ENCODE measurements at places on chromosomes 3 and 15.

GRCh38 chr3:12342151-12342550 lies 53.3 kb downstream of the PPARG start:
- no peak for DNase-seq

DNA sequence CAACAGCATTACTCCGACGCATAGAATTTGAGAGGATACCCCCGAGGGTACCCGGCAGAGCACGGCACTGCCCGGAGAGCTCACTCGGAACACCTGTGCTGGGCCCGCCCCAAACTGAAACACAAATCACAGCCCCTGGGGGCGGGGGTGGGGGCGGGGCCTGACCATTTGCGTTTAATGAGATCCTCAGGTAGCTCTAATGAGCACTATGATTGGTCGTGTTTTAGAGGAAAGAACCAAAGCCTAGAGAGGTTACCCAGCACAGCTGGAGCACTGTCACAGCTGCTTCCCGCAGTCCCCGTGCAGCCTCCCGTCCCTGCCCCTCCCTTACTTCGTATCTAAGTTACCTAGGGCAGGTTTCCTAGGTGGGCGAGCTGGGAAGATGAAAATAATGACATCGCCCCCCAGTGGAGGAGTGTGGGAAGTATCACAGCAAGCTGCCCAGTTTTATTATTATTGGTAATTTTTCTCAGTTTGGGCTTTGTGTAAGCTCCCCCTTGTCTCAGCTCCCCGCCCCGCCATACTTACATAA lies 187.1 kb downstream of the PDE8A start:
- DNase-seq: peak; percentile 64

DNA sequence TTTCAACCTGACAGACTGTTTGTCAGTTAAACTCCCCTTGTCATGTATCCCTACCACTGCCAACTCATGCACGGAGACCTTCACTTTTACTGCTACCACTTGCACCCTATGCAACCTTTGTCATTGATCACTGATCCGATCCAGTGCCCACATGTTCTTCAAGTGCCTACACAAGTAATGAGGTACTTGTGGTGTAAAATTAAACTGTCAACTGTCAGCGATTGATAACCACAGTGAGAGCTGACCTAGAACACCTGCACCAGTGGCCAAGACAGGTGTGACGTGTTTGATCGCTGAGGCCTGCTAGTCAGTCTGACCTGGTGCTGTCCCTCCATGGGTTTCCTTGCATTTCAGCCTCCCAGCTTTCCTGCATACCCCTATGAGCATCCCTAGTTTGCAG lies 55.6 kb downstream of the MECOM start:
- peak; percentile 77 for DNase-seq

GRCh38 chr15:54836052-54836795 lies 360.5 kb downstream of the RSL24D1 start:
- no peak for DNase-seq

GRCh38 chr15:71730277-71731144 lies 79.8 kb upstream of the NR2E3 start:
- peak; percentile 40 for DNase-seq

DNA sequence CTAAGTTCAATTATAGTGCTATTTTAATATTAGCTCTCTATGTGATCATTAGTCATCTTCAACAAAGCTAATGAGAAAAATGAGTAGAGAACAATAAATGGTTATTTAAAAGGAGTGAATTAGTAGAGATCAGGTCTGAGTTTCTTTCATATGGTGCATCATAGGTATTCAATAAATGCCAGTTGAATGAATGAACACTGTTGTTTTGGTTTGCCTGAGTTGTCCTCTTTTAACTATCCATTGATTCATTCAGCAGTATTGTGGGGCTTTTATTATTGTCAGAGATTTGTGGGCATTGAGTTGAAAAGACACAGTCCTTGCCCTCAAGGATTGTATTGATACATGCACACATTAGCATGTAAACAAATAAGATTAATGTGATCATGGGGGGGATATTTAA lies 88.2 kb downstream of the AGBL1 start:
- DNase-seq: no peak

DNA sequence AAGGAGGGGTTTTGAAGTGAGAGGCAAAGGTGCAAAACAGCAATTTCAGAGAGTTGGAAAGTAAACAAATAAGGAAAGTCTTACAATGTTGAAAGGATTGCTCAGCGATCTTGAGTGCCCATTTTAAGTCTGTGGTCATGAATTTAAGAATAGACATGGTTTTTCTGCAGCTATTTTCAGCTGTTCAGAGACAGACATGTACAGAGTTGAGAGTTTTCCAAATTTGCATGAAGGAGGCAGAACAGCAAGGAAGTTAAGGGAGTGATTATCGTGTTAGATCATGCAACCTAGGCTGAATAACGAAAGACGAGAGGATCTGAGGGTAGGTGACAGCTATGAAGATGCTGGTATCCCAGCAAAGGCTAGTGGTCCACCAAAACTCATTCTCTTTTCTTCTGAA lies 37.2 kb downstream of the DET1 start:
- no peak for DNase-seq

GRCh38 chr3:40309418-40309924 lies at the start of gene EIF1B:
Gene EIF1B (plus strand): TSS chr3:40309707. CDS start chr3:40309942, 235 bp downstream.
- peak; percentile 83 for DNase-seq

DNA sequence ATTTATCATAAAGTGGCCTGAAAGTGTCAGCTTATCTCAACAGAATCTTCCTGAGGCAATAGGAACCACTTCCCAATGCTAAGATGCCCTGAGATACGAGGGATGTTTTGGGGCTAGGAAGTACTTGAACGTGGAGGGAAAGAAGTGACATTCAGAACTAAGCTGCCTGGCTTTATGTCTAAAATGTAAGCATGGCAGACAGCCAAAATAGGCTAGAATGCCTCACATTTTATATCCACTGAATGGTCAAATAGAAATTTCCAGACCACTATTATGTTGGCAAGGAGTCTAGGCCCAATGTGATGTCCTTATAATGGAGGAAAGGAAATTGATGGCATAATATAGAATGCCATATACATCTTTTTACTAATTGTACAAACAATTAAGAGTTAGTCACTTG lies 154.9 kb downstream of the PEX5L start:
- no peak for DNase-seq

DNA sequence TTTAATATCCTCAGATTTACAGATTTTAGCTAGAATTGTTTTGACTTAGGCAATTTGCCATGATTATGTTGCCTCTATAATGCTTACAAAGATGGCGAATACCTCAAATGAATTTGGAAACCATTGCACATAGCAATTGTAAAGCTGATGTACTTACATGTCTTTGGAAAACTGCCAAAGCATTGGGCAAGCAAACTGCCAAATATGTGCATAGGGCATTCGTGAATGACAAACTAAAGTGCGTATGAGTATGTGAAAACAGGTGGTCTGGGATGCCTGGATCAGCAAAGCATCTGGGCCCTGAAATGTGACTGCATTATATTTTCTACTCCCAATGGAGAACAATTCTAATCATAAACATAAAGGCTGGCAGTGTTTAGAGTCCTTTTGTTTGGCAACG lies 445.3 kb upstream of the ROBO1 start:
- DNase-seq: no peak

GRCh38 chr15:71044006-71044405 lies 71.3 kb upstream of the THSD4 start:
- no peak for DNase-seq

GRCh38 chr3:196804773-196805172 lies 62.9 kb upstream of the SENP5 start:
- DNase-seq: no peak

DNA sequence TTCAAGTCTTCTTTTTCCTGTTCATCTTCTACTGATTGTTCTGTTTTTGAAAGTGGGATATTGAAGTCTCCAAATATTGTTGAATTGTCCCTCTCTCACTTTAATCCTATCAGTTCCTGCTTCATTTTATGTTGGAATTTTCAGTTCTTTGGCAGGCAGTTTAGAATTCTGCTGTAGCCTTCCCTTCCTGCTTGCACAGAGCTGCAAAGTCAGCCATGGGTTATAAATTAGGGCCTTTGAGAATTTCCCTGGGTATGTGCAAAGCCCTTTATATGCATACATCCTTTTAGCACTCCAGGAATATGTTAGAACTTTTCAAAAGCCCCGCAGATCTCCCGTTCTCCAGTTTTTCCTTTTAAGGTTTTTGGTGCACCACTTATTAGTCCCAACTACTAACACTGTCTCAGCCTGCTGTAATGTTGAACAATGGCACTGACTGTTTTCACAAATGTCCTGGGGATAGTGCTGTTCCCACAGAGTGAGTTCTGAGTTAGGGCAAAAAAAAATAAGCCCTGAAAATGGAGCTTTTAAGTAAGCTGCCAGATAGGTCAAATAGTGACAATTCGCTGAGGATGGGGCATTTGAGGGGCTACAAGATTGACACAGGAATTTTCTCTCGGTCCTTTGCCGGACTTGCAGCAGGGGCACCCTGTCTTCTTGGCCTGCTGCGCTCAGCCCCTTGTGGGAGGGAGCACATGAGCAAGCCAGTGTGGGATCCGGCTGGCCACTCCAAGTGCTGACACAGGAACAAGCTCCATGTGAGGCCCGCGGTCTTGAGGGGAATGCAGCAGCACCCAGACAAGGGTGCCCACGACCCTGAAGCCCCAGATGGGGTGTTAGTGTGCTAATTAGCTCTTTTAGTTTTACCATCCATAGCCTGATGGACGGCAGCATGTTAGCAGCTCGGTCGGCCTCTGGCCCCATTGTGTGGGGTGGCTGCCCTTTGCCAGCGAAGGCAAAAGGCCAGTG lies 96.0 kb downstream of the VPS8 start:
- no peak for DNase-seq

Data from NCI-H774 (cell line).